HepG2 (cell line): ENCODE measurements at places on chromosomes 12 and 14. TPM values are rescaled to one million over a fixed set of nuclear protein-coding genes. Genes with fewer than 3 reads are reported as not detected.

Gene CAPZA3
- not detected in 2 replicates for total RNA-seq

- no peak for DNase-seq
These were observed 354.4 kb upstream of the FLRT2 start for GRCh38 chr14:85175556-85175955.

DNA sequence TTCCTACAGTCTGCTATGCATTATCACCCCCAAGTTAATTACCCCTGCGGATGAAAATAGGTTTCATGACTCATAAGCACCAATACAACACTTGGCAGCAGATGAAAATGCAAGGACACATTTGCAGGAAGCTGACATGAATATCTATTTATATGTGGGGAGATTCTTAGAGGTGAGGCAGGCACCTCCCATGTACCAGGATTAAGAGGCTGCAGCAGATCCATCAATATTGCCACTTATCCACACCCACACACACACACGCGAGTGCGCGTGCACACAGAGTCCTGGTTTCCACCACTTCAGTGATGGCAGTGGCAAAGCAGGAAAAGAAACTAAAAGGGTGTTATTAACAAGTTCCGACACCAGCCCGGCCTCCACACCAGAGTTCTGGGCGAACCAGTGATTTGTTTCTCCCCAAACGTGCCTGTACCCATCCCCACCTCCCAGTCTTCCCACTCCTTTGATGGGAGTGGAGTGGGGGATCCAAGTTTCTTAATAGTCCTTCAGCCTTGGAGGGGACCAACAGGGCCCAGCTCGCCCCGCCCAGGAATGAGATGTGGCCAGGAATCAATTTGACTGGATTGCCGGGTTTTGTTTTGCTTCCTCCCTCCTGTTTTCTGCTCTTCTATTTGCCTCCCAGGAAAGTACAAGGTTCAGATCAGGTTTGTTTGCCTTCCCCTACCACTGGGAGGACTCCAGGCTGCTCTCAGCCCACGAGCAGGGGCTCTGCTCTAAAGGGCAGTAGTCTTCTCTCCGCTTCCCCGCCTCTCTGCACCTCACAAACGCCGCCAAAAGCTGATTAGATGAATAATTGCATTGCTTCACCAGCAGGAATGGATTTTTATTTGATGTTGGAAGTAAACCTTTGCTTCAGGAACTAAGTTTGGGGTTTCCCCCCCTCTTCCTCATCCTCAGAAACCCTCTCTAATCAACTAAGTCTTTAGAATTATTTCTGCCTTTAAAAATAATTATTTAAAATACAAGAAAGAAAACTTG is 5.2 kb downstream of the IRF2BPL start:
- DNase-seq: peak; percentile 97

Gene FAR2
- not detected in 2 replicates for total RNA-seq

Gene KCNA5
- total RNA-seq: not detected in 2 replicates

GRCh38 chr12:47551426-47551851 is 154.4 kb downstream of the RPAP3 start:
- DNase-seq: no peak

DNA sequence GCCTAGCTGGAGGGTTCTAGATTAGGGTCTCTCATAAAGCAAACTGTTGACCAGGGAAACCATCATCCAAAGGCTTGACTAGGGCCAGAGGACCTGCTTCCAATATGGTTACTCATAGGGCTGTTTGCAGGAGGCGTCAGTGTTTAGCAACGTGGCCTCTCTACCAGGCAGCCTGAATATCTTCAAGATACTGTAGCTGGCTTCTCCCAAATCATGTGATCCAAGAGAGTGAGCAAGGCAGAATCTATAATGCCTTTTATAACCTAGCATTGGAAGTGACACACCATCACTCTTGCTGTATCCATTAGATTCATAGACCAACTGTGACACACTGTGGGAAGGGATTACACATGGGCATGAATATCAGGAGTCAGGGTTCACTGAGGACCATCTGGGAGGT is 17.3 kb downstream of the TPH2 start:
- DNase-seq: no peak

- DNase-seq: no peak
These were observed at the start of gene CKB for GRCh38 chr14:103522649-103523574. Gene CKB (minus strand): TSS chr14:103522830. CDS start chr14:103522493, 337 bp downstream.

GRCh38 chr14:66120402-66120801 is 365.8 kb upstream of the CCDC196 start:
- no peak for DNase-seq

- DNase-seq: no peak
These were observed 39.5 kb upstream of the TOMM20L start for GRCh38 chr14:58356268-58356667.

DNA sequence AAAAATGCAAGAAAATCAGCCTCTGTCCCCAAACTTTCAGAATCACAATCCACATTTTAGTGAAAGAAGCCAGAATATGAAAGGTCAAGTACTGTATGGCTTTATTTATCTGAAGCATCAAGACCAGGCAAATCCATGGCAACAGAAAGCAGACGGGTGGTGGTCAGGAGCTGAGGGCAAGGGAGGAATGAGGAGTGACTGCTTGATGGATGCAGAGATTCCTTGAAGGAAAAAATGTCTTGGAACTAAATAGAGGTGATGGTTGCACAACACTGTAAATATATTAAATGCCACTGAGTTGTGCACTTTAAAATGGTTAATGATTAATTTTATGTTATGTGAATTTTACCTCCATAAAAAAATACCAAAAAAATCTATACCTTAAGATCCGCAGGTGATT is 165.1 kb downstream of the GXYLT1 start:
- no peak for DNase-seq

DNA sequence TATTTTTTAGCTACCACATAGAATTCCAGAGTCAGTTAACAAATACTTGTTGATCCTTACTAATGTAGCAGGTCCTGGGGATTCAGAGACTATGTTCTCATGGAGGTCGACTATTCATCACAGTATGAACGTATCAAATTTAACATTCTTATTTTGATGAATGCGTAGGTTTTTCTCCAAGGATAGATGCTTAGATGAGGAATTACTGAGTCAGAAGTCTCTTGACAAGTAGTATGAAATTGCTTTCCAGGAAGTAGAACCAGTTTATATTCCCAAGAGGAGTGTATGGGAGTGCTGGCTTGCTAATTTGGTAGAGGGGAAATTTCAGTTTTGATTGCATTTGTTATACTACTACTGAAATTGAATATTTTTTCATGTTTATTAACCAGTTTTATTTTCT is 42.8 kb upstream of the CRADD start:
- DNase-seq: no peak

- no peak for DNase-seq
These were observed 685 bp downstream of the VAMP1 start for GRCh38 chr12:6469609-6470374.

Gene ADCY6
- total RNA-seq: 6.8 and 10.6 TPM in 2 replicates

DNA sequence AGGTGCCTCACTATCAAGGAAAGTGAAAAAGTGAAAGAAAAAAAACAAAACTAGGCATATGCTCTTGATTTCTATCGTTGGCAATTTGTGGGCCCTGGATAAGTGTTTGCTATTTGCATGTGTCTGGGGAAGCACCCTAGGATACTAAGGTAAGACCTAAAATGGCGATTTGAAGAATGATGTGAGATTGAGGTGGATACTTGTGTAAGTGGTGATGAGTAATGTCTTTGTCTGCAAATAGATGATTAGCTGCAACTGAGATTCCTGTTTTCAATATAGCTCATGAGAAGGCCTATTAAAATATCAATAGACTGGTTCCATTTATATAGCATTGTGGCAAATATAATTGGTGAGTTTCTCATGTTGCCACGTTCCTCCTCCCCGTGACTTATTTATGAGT is 261.7 kb downstream of the NEDD1 start:
- DNase-seq: no peak

Gene ACOT6
- total RNA-seq: 0.27 TPM in 1 of 2 replicates, not detected in the other

GRCh38 chr14:24086193-24086955 is 7.7 kb upstream of the PCK2 start:
- no peak for DNase-seq

DNA sequence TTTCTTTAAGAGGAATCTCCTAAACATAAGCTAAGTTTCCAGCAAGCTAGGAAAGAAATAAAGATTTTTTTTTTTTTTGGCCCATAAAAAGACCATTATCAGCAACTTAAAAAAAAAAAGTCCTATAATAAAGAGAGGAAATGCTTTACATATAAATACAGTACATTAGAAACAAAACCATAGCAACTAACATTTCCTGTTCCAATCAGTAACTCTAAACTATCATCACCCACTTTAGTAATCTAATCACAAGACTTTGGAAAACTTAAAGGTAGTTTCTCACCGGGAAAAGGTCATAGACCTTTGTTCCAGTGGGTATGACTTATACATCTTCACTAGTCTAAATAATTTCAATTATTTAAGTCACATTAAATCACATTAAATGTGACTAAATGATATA is 11.1 kb downstream of the SPTSSA start:
- no peak for DNase-seq

GRCh38 chr14:79161571-79161970 is 991.4 kb downstream of the NRXN3 start:
- DNase-seq: no peak

Gene MORN3
- 2.0 TPM in 2 replicates for total RNA-seq

Gene TAS2R9
- 0.11 TPM in 1 of 2 replicates, not detected in the other for total RNA-seq

- DNase-seq: peak; percentile 46
These were observed 80.1 kb downstream of the IRF2BPL start for GRCh38 chr14:76948213-76948947.

- DNase-seq: no peak
These were observed 73.3 kb downstream of the B4GALNT3 start for GRCh38 chr12:532908-533565.

DNA sequence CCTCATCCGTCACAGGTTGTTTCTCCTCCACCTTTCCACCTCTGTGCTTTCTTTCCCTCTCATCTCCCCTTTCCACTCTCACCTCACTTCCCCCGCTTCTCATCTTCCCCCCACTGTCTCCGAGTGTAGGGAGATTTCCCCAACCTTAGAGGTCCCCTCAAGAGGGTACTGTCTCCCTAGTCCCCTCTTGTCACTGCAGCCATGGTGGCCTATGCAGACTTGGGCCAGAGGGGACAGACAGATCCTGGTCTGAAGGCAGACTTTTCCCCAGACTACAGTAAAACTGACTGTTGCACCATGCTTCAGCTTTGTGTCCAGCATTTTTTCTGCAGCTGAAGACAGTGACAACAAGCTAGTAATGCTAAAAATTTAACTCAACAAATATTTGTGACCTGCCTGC is 41.2 kb downstream of the KANSL2 start:
- no peak for DNase-seq

DNA sequence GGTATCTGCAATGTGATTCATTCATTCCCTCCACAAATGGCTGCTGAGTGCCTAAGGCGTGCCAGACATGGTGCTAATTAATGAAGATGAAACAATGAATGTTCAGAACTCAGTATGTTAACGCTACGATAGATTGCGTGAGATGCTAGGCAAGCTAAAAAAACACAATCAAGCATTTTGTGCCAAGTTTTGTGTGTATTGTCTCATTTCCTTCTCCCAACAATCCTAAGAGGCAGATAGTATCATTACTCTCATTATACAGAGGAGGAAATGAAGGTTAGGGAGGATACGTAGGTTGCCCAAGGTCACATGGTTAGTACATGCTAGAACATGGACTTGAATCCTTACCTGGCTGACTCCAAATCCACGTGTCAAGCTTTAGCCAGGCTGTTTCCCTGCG is 264.4 kb downstream of the EFCAB11 start:
- no peak for DNase-seq

DNA sequence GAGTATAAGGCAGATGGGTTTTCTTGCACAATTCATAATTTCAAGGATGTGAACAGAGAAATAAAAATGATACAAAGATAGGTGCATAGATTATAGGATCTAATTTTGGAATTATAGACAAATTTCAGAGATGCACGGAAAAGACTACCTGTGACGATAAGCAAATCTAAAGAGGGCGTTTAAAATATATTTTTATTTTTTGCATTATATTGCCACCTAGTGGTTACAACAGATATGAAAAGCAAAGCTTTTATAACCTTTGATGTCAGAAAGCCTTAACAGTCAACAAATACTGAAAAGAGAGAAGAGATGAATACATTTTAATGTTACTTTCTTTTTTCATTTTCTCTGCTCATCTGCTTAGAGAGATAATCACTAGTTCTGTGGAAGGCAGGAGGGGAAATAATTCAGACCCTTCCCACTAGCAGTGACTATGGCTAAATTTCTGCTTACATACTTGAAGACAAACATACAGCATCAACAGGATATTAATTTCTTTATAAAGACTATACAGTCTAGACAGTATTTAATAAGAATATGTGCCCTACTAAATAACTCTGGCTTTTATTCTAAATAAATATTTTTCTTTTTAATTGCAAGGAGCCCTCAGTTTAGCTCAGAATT is 46.3 kb downstream of the NTS start:
- peak; percentile 12 for DNase-seq

GRCh38 chr14:99562856-99563748 is 40.9 kb downstream of the CCDC85C start:
- DNase-seq: peak; percentile 84

DNA sequence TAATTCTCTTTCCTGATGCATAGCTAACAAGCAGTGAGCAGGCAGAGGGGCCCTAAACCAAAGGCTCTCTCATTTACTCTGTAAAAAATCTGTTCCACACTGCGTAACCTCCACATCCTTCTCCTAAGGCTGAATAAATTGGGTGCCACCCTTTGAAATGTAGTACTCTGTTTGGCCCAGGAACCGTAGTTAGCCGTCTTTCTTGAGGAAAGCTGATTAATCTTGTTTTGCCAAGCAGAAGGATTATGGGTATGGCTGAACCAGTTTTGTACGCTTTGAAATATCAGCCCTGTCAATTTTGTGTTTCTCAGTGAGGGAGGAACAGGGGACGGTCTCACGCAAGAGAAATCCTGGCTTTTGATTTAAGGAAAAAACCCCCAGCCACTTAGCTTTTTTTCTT is 19.7 kb downstream of the EML1 start:
- DNase-seq: no peak

DNA sequence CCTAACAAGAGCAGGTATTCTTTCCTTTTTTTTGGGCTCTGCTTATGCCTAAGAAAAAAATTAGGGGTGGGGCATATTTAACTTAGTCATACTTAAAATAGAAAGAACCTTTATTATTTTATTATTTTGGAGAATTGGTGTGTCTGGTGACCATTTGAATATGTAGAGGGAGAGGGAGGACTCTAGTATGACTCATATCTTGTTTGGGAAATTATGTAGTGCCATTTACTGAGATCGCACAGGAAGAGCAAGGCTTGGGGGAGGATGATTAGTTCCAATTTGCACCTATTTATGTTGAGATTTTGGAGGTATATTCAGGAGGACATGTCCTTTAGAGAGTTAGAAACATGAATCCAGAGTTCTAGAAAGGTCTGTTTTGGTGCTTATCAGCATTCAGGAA is 9.9 kb downstream of the ZNF410 start:
- DNase-seq: no peak

- DNase-seq: no peak
These were observed 42.7 kb upstream of the FLRT2 start for GRCh38 chr14:85487215-85487614.

GRCh38 chr14:29232153-29232552 is 465.6 kb downstream of the FOXG1 start:
- no peak for DNase-seq

DNA sequence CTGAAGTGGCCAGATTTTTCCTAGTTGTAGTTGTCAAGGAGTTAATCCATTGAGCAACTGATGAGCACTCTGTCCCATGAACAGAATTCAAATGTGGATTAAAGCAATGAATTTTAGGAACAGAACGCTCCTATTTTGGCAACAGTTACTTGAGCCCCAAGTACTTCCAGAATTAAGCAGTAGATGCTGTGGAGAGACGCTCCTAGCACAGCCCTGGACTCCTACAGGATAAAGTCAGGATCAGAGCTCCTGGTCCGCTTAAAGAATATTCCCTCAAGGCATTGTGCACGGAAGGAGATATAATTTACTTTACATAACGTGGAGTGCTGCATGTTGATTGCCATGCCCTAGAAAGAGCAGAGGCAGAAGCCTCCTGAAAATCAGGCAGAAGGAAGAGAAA is 53.4 kb downstream of the FLRT2 start:
- no peak for DNase-seq

GRCh38 chr12:72499244-72499643 is 227.1 kb downstream of the TRHDE start:
- DNase-seq: no peak
